ENCODE measurements at places on chromosomes 3 and 15. TPM values are rescaled to one million over a fixed set of nuclear protein-coding genes. Genes with fewer than 3 reads are reported as not detected.

Gene MEGF11
- polyA plus RNA-seq, result 0.04 TPM

Gene ASB14
- not detected for polyA plus RNA-seq

Gene PSTPIP1
- 69.2 TPM for polyA plus RNA-seq

Gene SERF2
- 821 TPM for polyA plus RNA-seq

Gene BDH1
- 21.1 TPM for polyA plus RNA-seq

DNA sequence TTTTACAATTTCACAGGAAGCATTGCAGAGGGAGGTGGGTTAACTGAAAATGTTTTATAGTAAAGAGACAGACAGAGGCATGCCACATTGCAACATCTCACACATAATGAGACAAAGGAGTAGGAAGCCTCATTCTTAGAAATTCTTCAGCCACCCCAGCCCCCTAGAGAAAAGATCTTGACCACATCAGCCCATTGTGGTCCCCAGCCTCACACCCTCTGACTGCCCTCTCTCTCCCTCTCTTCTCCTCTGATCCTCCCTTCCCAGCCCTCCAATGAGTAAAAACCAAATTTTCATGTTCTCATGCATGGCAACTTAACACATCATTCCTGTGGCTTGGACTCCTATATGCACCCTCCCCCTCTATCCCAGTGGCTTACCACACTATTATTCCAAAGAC lies 174.1 kb downstream of the UACA start:
- H3K4me3 ChIP-seq, result no peak overlapping the region
- no peak overlapping the region for H3K27ac ChIP-seq
- H3K27me3 ChIP-seq, result no peaks in the 10 kb centered on the region
- no peak for DNase-seq
- peaks cover 8% of the 10 kb centered on the region for H3K4me1 ChIP-seq

Gene DZIP1L
- polyA plus RNA-seq, result 0.25 TPM

GRCh38 chr3:50140990-50141389 lies 14.1 kb upstream of the SEMA3F start:
- no peaks in the 10 kb centered on the region for H3K36me3 ChIP-seq
- no peak for DNase-seq
- H3K27ac ChIP-seq, result no peak overlapping the region
- H3K4me1 ChIP-seq, result no peaks in the 10 kb centered on the region

GRCh38 chr3:13494463-13495350 lies 14.6 kb downstream of the HDAC11 start:
- H3K36me3 ChIP-seq, result no peaks in the 10 kb centered on the region
- no peak overlapping the region for H3K4me3 ChIP-seq
- H3K4me1 ChIP-seq, result no peaks in the 10 kb centered on the region
- DNase-seq, result peak; percentile 41

- H3K4me1 ChIP-seq, result no peaks in the 10 kb centered on the region
- H3K27ac ChIP-seq, result no peak overlapping the region
- H3K36me3 ChIP-seq, result no peaks in the 10 kb centered on the region
- no peak overlapping the region for H3K4me3 ChIP-seq
These were observed 244.3 kb upstream of the ADAMTS9 start for GRCh38 chr3:64932016-64932518.

Gene CNTN3
- not detected for polyA plus RNA-seq

DNA sequence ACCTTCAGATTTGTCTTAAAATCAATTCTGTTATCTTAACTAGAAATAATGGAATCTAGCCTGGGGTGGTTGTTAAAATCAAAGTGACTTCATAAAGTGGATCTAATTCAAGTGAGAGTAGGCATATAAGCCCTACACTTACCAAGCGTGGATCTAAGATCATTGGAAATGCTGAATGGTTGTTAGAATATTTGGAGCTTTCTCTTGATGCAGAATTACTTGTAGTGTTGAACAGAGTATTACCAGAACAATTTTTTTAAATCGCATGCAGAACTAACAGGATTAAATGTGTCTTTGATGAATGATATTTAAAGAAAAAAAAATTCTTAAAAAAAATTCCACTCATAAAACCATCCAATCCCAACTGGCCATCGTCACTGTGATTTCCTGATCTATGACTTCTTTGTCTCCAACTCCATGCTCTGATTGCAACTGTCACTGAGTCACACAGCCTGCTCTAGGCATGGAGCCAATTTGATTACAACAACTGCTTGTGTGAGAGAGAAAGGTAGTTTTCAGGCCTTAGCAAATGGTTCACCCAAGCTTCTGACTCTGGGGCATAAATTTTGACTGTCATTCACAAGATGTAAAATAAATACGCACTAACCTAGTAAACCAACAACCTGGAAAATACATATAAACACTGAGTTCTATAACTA lies 25.9 kb upstream of the SPRED1 start:
- no peak overlapping the region for H3K4me3 ChIP-seq
- DNase-seq, result no peak
- H3K27me3 ChIP-seq, result no peaks in the 10 kb centered on the region
- H3K36me3 ChIP-seq, result no peaks in the 10 kb centered on the region

- no peaks in the 10 kb centered on the region for H3K4me1 ChIP-seq
- H3K27me3 ChIP-seq, result no peaks in the 10 kb centered on the region
- no peak overlapping the region for H3K4me3 ChIP-seq
- DNase-seq, result no peak
- H3K36me3 ChIP-seq, result no peaks in the 10 kb centered on the region
These were observed 554.0 kb downstream of the NSUN3 start for GRCh38 chr3:94616833-94617232.

GRCh38 chr15:59104602-59104911 lies 389 bp upstream of the CCNB2 start:
- no peak for DNase-seq
- H3K4me1 ChIP-seq, result peaks cover 9% of the 10 kb centered on the region
- H3K4me3 ChIP-seq, result peak overlapping the region; percentile 66
- H3K27ac ChIP-seq, result peak overlapping the region; percentile 50
- no peaks in the 10 kb centered on the region for H3K27me3 ChIP-seq

DNA sequence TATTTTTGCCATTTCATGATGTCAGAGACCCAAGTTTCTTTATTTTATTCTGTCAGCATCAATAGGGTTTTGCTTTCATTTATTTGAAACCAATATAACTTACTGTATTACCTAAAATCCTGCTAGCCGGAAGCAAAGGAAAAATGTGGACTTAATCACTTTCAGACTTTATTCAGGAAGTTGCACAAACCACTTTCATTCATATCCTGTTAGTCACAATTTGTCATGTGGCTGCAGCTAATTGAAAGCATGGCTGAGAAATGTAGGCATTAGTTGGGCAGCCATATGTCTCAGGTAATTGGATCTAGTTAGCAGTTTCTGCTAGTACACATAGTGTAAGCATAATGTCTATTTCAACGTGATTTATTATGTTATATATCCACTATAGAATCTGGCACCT lies 462.3 kb upstream of the SGO1 start:
- no peak overlapping the region for H3K27ac ChIP-seq
- H3K36me3 ChIP-seq, result no peaks in the 10 kb centered on the region
- no peaks in the 10 kb centered on the region for H3K4me1 ChIP-seq
- H3K4me3 ChIP-seq, result no peak overlapping the region

DNA sequence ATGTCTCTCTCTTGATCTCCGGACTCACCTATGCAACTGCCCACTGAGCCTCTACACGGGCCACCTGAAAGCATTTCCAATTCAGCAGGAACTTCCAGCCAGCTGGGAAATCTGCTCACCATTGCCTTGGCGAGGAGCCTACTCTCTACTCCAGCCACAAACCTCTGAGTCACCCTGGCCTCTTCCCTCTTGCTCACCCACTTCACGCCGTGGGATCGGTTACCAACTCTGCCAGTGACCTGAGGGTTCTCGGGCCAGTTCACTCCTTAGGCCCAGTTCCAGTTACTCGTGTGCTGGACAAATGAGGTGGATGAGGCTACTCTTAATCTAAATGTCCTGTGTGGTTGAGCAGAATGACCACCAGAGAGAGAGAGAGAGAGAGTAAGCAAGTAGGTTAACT lies 70.1 kb downstream of the CEMIP start:
- H3K36me3 ChIP-seq, result no peaks in the 10 kb centered on the region
- no peak for DNase-seq
- no peaks in the 10 kb centered on the region for H3K4me1 ChIP-seq
- H3K27ac ChIP-seq, result no peak overlapping the region
- no peaks in the 10 kb centered on the region for H3K27me3 ChIP-seq
- no peak overlapping the region for H3K4me3 ChIP-seq

- no peak overlapping the region for H3K4me3 ChIP-seq
- no peak for DNase-seq
- H3K27me3 ChIP-seq, result no peaks in the 10 kb centered on the region
- no peaks in the 10 kb centered on the region for H3K4me1 ChIP-seq
These were observed 22.1 kb downstream of the CNTN3 start for GRCh38 chr3:74592359-74592758.

Gene UROC1
- polyA plus RNA-seq, result not detected

DNA sequence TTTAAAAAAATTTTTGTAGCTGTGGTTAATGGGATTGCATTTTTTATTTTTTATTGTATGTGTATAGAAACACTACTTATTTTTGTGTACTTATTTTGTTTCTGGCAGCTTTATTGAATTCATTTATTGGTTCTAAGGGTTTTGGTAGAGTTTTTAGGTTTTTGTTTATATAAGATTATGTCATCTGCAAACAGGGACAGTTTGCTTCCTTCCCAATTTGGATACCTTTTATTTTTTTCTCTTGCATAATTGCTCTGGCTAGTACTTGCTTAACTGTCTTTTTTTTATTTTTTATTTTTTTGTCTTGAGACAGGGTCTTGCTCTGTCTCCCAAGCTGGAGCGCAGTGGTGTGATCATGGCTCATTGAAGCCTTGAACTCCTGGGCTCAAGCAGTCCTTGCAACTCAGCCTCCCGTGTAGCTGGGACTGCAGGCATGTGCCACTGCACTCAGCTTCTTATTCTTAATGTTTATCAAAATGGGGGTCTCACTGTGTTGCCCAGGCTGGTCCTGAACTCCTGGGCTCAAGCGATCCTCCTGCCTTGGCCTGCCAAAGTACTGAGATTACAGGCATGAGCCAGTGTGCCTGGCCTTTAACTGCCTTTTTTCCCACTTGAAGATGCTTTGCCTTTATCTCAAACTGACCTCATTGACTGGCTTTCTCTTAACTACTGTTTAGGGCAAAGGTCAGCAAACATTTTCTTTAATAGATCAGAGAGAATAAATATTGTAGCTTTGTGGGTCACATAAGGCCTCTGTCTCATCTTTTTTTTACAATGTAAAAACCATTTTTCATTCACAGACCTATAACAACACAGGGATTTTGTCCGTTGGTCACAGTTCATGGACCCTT lies 8.6 kb downstream of the TFG start:
- no peak overlapping the region for H3K4me3 ChIP-seq
- DNase-seq, result no peak
- H3K27ac ChIP-seq, result no peak overlapping the region
- no peaks in the 10 kb centered on the region for H3K4me1 ChIP-seq
- H3K27me3 ChIP-seq, result no peaks in the 10 kb centered on the region

Gene PARP15
- 489 TPM for polyA plus RNA-seq

- H3K27ac ChIP-seq, result no peak overlapping the region
- no peaks in the 10 kb centered on the region for H3K36me3 ChIP-seq
- H3K27me3 ChIP-seq, result no peaks in the 10 kb centered on the region
These were observed 241.8 kb upstream of the NR2F2 start for GRCh38 chr15:96088650-96089049.

DNA sequence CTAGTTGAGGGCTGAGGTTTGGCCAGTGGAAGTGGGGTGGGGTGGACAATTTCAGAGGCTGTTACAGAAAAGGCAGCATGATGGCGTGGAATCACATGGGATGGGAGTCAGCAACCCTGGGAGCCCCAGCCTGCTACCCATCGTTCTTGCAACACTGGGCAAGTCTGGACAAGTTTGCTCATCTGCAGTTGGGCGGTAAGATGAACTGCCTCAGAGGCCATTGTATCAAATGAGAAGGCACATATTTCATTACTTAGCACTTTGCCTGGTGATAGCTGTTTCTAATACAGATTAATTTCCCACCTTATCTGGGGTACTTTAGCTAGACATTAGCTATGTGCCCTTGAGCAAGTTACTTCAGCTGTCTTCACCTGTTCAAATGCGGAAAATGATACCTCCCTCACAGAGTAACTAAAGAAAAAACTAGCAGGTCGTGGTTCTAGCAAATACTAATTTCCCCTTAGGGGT lies 248.9 kb downstream of the THSD4 start:
- H3K27me3 ChIP-seq, result no peaks in the 10 kb centered on the region
- H3K36me3 ChIP-seq, result no peaks in the 10 kb centered on the region
- H3K27ac ChIP-seq, result no peak overlapping the region
- DNase-seq, result no peak

GRCh38 chr3:161317077-161317476 lies 54.2 kb downstream of the SPTSSB start:
- no peak for DNase-seq
- no peak overlapping the region for H3K27ac ChIP-seq
- H3K4me3 ChIP-seq, result no peak overlapping the region
- no peaks in the 10 kb centered on the region for H3K36me3 ChIP-seq
- peaks cover 12% of the 10 kb centered on the region for H3K27me3 ChIP-seq

DNA sequence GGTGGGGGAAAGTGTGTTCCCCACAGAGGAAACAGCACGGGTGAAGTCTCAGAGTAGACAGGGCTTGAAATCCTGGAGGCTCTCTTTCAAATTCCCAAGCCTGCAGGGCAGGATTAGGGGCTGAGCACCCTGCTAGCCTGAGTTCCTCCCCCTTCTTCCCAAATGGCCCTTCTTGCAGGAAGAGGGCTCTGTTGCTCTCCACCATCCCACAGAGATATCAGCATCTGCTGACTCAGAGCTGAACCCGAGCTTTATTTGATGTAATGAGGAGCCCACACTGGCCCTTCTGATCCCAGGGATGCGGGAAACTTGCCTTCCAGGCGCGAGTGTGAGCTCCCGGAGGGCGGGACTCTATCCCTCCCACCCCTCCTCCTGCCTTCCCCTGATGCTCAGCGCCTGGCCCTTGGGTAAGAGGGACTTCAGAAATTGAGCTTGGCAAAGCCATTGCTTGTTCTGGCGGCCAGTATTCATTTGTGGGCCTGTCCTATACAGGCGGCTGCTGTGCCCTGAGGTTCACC lies 1.4 kb upstream of the STRA6 start:
- no peak overlapping the region for H3K4me3 ChIP-seq
- H3K4me1 ChIP-seq, result no peaks in the 10 kb centered on the region
- no peaks in the 10 kb centered on the region for H3K36me3 ChIP-seq
- H3K27me3 ChIP-seq, result no peaks in the 10 kb centered on the region
- DNase-seq, result no peak
- H3K27ac ChIP-seq, result no peak overlapping the region

DNA sequence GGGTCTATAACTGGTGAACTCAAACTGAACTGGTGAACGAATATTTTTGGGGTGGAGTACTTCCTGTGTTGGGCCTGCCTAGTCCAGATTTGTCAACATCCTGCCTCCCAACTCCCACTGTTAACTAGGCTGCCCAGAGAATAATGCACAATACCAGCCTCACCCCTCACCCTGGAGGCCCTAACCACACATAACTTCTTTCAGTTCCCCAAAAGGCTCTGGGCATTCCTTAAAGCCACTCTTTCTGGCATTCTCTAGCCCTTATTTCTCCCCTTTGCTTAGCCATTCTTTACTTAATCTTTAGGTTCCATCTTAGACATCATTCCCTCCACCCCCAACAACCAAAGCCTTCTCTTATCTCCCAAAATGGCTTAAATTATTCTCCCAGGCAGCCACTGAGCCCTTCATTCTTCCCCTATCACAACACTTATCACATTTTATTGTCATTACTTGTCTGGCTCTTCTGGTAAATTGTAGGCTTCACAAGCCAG lies 9.1 kb upstream of the SEC11A start:
- H3K4me1 ChIP-seq, result peaks cover 59% of the 10 kb centered on the region
- peak; percentile 58 for DNase-seq
- H3K4me3 ChIP-seq, result peak overlapping the region; percentile 15

Gene HYAL1
- not detected for polyA plus RNA-seq

GRCh38 chr15:48406911-48407310 lies 75.7 kb downstream of the DUT start:
- H3K27me3 ChIP-seq, result no peaks in the 10 kb centered on the region
- H3K4me3 ChIP-seq, result no peak overlapping the region
- H3K36me3 ChIP-seq, result no peaks in the 10 kb centered on the region
